ENCODE measurements at places on chromosomes 2 and 18.

GRCh38 chr2:134892282-134893035, 26.2 kb upstream of the CCNT2 start:
- no peak for DNase-seq

DNA sequence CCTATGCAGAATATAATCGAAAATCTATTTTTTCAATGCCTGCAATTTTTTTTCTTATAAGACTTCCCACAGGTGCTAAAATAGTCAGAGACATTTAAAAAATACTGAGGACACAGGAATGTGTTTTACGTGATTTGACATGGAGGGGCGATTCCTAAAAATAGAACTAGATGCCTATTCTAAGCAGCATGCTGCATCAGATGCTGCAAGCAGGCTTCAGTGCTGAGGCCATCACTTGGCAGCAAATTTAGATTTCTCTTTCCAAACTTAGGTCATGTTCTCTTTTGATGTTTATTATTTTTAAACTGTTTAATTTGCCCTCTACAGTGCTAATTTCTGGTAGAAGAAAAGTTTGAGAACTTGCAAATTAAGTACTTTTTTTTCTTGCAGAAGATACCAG, 43.7 kb upstream of the NCK2 start:
- DNase-seq = no peak

DNA sequence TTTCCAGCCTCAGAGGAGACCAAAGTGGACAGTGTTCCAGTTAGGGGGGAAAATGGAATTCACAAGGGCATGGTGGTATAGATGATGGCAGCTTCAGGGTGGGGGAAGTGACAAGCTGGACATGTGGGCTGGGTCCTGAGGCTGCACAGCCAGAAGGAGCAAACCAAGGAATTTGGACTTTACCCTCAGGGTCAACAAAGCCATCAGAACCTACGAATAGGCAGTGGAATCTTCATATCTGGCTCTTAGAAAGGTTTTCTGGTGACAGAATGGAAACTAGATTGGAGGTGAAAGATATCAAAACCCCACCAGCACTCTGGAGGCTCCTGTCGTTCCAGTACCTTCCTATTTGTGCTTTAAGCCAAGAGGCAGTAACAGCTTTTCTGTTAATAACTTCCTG, 127.1 kb downstream of the SETBP1 start:
- DNase-seq = no peak

GRCh38 chr2:7377916-7378569, 460.8 kb downstream of the RNF144A start:
- no peak for DNase-seq

- DNase-seq = no peak
Observed at GRCh38 chr18:21897811-21898210, 157.2 kb downstream of the MIB1 start.

All from stimulated activated CD4-positive, alpha-beta T cell treated with anti-CD3 and anti-CD28 coated beads, Interleukin-1b, Interleukin-23, amount 100 ng/mL, for 1 hour (primary cell).